D721Med (cell line): ENCODE measurements at places on chromosomes 5 and 9.

- no peak for DNase-seq
Measured at GRCh38 chr5:33659526-33660169, 218.9 kb downstream of the TARS1 start.

- no peak for DNase-seq
Measured at GRCh38 chr9:126521551-126521950, 92.2 kb upstream of the LMX1B start.

GRCh38 chr5:145915970-145916638 is 20.3 kb upstream of the SH3RF2 start:
- no peak for DNase-seq

GRCh38 chr5:174315871-174316270 is 270.4 kb downstream of the NSG2 start:
- DNase-seq: no peak
